ENCODE measurements at places on chromosomes 11 and 22.

DNA sequence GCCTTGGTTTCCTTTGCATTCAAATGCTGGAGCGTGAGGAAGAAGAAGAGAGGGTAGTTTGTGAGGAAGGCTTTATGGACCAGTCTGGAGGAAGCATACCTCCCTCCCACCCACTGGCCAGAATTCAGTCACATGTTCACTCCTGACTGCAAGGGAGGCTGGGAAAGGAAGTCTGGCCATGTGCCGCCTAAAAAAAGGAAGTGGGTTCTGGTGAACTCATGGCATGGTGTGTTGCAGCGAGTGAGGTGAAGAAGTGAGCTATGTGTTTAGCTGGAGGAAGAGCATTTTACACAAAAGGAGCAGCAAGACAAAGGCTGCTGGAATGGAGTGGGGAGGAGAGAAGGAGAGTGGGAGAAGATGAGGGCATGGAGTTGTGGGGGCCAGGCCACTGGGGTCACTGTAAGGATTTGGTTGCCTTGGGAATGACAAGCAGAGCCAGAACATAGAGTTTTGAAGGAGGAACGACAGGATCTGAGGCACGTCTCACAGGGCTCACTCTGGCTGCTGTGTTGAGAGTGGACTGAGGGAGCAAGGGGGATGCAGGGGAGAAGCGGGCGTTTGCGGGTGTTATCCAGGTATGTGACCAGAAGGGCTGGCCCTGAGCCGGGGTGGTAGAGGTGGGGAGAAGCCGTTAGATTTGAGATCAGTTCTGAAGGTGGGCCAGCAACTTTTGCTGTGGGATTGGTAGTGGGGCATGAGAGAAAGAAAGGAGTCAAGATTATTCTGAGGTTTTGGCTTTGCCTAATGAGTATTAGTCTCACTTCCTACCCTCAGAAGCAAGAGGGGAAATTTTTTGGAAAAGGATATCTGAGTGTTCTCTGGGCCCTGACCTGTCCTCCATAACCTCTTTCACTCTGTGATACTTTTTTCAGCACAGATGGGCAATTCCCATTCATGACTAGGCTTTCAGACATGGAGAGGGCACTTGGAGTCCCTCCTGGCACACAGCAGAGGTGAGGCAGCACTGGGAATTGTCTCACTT, 26.4 kb downstream of the BMAL1 start:
- DNase-seq: no peak

DNA sequence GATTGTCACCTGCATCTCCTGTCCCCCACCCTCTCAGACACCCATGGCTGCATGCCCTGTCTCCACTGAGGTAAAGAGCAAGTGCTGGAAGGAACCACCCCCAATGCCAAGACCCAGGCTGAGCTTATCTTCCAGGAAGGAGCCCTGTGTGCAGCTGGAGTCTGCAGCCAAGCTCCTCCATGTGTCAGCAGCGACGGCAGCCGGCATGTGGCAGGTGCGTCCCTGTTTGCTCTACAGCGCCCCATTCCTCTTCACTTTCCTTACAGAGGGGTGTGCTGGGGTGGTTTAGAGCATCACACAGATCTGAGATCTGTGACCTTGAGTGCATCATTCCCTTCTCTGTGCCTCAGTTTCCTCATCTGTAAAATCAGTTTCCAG, 7.7 kb upstream of the MN1 start:
- DNase-seq: no peak

GRCh38 chr22:23216461-23217170, 36.3 kb downstream of the BCR start:
- no peak for DNase-seq

GRCh38 chr11:59841514-59841913, 3.8 kb downstream of the CBLIF start:
- no peak for DNase-seq

DNA sequence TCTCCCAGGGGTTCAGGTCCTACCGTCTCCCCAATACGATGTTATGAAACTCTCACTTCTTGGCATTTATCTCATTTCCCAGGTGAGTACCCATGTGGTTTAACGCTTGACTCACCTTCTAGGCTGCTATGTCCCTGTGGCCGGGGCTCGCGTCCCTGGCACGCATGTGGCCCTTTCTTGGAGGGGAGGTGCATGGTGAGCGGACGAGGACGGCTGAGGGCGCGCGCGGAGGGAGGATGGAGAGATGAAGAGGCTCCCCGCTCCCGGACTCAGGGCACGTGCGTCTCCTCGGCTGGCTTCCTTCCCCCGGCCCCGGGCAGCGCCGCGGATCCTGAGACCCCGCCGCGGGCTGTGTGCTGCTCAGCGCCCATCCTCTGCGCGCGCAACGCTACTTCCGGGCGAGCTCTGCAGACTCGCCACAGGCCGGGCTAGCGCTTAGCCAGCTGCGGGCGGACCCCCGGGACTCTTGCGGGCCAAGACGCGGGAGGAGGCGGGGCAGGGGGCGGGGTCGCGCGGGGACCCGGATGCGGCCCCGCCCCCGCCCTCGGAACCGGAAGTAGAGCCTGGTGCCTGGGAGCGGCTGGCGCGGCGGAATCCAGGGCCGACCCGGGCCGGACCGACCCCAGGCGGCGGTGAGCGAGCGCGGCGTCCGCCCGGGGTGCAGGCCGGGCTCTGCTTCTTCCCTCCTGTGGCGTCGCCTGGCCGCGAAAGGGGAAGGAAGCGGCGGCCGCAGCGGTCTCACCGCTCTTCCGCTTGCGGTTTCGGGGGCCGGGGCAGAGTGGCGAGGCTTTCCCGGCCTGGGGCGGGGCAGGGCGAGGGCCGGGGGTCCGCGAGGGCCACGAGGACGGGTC, at the start of gene CTTN:
Gene CTTN (plus strand): TSS at position 547 of the 851 bp plus-strand sequence. CDS start 8,769 bp downstream, outside the sequence.
- DNase-seq: peak; percentile 83

DNA sequence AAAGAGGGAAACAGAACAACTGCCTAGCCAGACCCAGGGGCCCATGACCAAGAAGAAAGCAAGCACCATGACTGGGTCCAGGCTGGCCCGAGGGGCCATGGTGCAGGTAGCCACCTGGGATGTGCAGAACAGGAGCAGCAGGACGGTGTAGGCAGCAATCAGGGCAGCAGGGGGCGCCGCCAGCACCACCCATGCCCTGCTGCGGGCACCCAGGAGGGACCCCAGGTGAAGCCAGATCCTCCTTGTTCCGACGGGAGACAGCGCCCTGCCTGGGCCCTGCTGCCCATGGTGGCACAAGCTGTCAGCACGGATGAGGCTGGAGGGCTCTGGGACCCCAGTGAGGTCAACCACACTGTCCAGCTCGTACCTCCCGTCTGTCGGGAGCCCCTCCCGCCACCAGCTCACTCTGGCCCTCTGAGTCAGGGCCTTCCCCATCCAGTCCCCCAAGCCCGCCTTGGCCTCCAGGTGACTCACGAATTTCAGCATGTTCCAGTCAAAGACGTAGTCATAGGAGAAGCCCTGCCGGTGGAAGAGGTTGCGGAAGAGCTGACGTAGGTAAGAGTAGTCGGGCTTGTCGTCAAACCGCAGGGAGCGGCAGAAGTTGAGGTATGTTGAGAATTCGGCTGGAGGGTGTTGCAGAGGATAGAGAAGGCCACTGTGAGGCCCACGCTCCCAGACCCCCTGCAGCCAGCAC, 18.8 kb downstream of the CSNK1E start:
- no peak for DNase-seq

GRCh38 chr11:75339685-75340409, 11.6 kb downstream of the ARRB1 start:
- no peak for DNase-seq

- DNase-seq: no peak
These were observed 11.7 kb upstream of the UCP3 start for GRCh38 chr11:74020539-74020938.

DNA sequence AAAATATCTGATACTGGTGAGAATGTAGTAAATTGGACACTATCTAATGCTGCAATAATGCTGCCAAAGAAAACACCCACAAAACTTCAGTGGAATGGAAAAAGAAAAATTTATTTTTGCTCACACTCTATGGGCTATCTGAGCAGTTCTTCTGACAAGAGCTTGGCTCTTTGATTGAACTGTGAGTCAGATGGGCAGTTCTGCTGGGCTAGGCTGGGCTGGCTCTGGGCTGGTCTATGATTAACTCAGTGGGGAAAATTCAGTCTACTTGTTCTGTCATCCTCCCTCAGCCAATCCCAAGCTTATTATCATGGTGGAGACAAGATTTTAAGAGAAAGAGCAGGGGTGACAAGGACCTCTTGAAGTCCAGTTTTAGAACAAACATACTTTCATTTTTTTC, 1404.8 kb downstream of the LRRC4C start:
- no peak for DNase-seq

DNA sequence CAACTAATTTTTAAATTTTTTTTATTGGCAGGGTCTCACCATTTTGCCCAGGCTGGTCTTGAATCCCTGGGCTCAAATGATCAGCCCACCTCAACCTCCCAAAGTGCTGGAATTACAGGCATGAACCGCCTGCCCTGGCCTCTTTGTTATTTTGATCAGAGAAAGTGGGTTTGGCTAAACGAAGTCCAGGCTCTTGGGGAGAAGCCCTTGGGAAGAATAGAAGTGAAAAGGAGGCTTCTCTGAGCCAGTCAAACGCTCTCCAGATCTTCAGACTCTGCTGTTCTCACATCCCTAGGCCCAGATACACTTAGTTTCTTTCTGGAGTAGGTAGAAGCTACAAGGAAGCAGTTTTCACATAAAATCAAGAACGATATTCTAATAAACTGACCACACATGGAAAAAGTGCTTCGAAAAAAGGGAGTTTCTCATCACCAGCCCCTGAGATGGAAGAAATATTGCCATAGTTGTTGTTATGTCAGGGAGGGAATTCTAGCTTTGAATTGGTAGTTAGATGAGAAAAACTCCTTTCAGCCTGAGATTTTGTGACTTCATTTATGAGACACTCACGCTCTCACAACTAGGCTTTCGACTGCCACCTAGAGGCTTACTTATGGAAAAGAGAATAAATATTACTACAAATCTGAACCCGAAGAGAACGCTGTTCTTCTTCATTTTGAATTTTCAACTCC, 41.7 kb upstream of the AQP11 start:
- peak; percentile 51 for DNase-seq

DNA sequence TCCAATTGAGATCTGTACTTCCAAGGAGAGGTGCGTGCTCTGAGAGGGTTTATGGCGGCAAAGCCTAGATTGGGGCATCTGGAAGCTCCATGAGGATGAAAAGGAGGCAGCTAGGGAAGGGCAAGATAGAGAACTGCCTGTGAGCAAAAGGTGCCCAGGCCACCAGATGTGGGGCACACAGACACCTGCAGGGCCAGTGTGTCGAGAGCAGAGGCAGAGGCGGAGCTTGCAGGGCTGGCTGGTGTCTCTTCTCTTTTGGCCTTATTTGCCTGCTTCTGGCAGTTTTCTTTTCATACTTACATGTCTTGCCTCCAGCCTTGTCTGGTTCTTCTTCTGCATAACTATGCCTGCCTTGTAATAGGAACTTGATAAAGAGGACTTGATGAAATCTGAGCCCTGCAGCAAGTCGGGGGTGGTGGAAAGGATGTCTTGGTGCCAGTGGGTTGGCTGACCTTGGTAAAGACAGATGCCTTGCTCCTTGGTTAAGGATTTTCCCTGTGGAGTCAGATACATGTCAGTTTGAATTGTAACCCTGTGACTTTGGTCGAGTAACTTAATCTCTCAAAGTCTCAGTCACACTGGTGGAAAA, 680.3 kb downstream of the NTM start:
- DNase-seq: no peak

DNA sequence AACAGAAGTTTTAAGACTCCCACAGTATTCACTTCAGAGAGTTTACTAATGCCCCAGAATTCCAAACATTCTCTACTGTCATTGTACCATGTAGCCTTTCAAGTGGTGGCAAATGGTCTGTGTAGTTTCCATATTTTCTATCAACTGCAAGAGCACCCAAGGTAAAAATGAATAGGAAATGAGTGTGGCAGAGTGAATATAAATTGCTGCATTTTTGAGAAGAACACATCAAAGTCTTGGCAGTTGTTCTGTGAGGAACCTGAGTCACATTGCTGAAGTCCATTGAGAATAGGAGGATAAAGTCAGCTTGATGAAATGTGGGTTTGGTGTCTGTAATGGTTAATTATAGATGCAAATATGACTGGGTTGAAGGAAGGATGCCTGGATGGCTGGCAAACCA, 193.6 kb downstream of the AASDHPPT start:
- DNase-seq: no peak

DNA sequence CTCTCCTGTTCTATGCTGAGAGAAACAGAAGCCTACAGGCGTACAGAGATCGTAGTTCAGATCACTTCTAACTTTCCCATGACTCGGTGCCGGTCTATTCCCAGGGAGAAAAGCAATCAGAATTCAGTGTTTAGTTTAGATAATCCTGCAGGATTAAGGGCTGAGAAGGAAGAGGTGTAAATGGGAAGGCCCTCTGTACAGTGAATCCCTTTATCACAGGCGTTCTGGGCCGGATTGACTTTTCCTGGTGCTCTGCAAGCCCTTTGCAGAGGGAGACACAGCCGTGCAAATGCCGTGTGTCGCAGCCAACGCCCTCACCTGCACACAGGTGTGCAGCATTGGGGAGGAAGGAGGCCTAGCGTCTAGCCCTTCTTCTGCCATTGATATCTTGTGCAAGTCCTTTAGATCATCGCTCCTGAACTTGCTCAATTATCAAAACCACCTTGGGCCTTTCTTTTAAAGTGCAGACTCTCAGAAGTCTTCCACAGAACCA, 90.6 kb downstream of the DSCAML1 start:
- no peak for DNase-seq

DNA sequence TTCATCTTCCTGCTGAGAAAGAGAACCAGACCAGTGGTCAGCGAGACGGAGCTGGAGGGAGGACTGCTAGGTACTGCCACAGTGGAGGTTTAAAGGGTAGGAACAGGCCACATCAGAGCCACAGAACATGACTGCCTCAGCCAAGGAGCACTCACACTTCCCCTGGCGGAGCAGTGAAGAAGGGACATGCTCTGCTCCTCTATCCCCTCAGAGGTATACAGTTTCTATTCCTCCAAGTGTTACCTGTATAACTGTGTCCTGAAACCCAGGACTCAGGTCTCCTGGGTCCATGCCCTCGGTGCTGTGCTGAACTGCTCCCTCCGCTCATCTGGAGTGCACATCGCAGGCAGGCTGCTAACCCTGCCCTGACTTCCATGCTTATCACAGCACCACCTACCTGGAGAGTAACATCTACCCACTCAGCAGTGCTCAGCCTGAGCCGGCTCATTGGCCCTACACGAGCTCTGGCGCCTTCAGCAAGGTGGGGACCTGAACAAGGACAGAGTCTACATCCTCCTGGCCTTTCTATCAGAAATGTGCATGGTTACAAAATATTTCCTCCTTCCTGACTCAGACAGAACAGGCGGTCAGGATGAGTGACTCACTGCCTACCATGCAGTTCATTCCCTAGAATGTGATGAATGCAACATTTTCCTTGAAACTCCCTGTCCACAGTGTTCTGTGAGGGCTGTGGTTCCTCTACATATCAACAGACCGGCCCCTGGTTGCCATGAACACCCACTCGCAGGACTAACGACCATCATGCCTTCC, 52.9 kb downstream of the C11orf58 start:
- no peak for DNase-seq

DNA sequence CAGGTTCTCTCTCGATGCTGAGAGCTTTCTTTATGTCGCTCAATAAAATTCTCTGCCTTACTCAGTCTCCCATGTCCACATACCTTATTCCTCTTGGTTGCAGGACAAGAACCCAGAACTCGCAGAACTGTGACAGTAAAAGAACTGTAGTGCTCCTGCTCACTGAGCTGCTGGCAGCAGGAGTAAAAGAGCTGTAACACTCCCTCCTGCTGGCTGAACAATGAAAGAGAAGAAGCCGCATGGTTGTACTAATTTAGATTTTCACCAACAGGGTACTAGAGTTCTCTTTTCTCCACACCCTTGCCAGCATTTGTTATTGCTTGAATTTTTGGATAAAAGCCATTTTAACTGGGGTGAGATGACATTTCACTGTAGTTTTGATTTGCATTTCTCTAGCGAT, 433.2 kb downstream of the GUCY1A2 start:
- DNase-seq: no peak

Measured in hematopoietic multipotent progenitor cell treated with erythropoietin and hydrocortisone succinate and interleukin-3 and kit ligand, for 15 days (in vitro differentiated cells).